NCI-H1436 treated with DMSO at 0.1 percent for 48 hours (cell line): ENCODE measurements at places on chromosomes 16 and 17.

DNA sequence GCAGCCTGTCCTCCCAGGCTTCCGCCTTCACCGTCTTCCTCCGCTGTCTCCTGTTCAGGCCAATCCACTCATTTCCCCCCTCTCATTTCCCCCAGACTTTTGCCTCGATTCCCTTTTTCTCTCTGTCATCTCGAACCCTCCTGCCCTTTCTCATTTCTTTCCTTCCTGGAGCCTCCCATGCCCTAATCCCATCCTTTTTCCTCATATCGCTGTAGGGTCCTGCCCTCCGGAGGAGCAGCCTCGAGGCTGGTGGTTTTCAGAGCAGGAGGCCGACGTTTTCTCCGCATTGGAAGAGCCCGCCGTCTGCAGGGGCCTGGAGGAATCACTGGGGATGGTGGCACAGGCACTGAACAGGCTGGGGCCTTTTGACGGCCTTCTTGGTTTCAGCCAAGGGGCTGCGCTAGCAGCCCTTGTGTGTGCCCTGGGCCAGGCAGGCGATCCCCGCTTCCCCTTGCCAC is 597 bp downstream of the OVCA2 start:
- DNase-seq, result no peak

GRCh38 chr17:4536259-4536741 is 18.9 kb downstream of the MYBBP1A start:
- DNase-seq, result no peak

DNA sequence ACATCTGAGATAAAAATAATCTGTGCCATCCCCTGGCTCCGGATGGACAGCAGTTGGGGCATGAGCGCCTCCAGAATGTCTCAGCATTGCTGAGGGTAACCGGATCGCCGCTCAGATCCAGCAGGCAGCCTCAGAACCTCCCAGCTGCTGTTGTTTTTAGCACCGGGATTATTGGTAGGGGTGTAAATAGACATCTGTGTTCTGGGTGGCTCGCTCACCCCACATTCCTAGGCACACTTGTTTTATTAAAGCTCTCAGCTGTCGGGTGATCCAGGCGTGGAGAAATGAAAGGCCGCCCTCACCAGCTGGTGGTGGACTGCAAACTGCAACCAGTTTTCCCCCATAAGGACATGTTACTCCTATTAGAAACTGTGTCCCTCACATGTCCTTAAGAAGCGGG is 32.1 kb downstream of the MYH3 start:
- DNase-seq, result no peak

DNA sequence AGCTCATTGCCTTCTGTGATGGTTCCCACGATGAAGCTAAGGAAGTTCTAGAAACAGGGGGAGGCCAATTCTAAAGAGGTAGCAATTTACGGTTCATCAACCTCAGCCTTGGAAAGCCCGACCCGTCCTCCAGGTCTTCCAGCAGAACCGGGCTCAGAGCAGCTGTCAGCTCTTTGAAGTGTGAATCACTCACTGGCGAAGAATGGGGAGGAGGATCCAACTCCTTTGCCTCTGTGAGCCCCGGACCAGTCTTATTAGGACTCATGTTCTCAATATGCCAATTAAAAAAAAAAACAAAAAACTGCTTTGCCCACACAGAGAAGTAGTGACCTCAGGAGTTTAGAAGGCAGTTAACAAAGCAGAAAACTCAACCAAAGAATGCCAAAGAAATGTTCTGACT is 31.4 kb downstream of the STX8 start:
- no peak for DNase-seq

DNA sequence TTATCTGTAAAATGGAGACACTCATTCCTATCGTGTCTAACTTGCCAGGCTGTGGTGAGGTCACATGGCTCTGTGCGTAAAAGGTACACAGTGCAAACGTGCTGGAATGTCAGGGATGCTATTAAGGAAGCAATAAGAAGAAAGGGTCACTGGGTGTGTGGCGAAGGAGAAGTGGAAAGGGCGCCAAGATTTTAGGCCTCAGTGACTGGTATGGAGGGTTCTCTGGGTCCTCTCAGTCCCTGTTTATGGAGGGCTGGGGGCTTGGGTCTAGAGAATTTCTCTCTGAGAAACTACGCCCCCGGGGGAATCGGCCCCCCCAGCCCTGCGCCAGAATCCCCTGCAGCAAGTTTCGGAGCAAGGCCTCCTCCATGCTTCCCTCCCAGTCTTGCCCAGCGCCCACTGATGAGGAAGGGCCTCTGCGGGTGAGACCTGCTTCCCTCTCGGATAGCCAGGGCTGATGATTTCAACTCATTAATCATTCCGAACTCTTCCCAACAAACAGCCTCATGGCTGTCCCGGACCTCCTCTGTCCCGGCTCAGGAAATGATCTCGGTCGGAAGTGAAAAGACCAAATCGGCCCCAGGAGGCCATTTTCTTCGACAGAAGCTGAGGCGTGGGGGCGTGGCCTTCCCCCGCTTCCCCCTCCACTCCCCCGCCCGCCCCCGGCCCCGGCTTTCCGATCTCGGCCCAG is 1.2 kb upstream of the HEXIM1 start:
- DNase-seq, result peak; percentile 70

- DNase-seq, result no peak
These were observed 57.2 kb downstream of the C16orf82 start for GRCh38 chr16:27123795-27124409.

GRCh38 chr16:49307176-49307575 is 25.5 kb upstream of the CBLN1 start:
- DNase-seq, result no peak
